Upper lobe of right lung (tissue), 1 donor: ENCODE measurements at places on chromosomes 6 and 20.
A peak's percentile ranks its signal among the peaks of the same experiment; 100 is the strongest.

GRCh38 chr6:43377710-43378229, 8.3 kb upstream of the ZNF318 start:
- no peaks in the 10 kb centered on the region for H3K4me1 ChIP-seq
- H3K27me3 ChIP-seq = no peaks in the 10 kb centered on the region
- DNase-seq = no peak
- no peaks in the 10 kb centered on the region for H3K36me3 ChIP-seq
- H3K4me3 ChIP-seq = no peak overlapping the region
- no peak overlapping the region for H3K27ac ChIP-seq

DNA sequence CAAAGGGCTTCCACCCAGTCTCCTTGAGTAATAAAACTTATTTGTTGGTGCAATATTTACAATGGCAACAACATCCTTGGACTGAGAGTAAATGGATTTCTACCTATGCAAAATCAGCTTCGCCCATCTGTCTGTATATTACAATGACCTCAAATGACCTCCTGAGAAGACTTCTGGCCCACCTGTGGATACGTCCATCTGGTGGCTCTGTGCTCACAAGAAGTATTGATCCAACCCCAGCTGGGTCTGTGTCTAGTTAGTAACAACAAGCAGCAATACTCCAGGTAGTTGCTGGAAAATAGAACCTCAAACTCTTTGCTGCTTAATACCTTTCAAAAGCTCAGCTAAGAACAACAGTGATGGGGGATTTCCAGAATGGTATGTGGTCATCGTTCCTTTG, 34.7 kb upstream of the GSTA4 start:
- H3K4me1 ChIP-seq = no peaks in the 10 kb centered on the region
- H3K27ac ChIP-seq = no peak overlapping the region
- peaks cover 53% of the 10 kb centered on the region for H3K36me3 ChIP-seq
- DNase-seq = no peak

DNA sequence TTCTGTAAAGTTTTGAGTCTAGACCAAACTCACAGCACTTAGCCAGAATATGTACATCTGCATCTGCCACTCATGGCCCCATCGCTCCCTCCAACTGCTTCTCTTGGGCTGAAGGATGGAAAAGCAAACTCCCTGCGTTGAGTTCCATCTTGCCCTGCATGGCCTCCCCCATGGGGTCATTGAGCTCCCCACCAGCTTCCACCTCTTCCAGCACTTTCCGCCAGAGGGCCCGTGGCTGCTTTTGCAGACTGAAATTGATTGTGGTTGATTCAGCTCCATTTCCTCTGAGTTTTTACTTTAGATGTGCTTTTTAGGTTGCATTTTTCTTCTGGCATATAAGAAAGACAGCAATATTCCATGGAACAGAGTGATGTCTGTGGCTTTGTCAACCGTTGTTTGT, 263.1 kb downstream of the ESR1 start:
- DNase-seq = no peak
- H3K36me3 ChIP-seq = no peaks in the 10 kb centered on the region
- H3K4me3 ChIP-seq = no peak overlapping the region
- no peak overlapping the region for H3K27ac ChIP-seq
- H3K4me1 ChIP-seq = no peaks in the 10 kb centered on the region

DNA sequence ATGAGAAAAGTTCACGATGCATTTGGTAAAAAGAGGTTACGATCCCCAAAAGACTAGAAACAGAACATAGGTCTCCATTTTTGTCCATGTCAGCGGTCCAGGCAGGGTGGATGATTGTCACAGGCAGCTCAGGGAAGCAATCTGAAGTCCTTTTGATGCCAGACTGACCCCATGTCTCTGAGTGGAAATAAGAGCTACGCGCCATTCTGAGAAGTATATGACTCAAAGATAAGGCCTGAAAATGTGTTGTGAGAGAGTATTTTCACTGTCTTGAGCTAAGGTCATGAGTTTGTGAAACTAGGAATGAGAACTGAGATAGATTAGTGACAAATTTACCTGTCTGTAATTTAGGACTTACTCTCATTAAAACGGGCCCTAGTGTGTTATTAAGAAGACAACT, 69.5 kb downstream of the LYRM4 start:
- H3K36me3 ChIP-seq = no peaks in the 10 kb centered on the region
- no peaks in the 10 kb centered on the region for H3K27me3 ChIP-seq
- H3K4me3 ChIP-seq = no peak overlapping the region
- no peak for DNase-seq

DNA sequence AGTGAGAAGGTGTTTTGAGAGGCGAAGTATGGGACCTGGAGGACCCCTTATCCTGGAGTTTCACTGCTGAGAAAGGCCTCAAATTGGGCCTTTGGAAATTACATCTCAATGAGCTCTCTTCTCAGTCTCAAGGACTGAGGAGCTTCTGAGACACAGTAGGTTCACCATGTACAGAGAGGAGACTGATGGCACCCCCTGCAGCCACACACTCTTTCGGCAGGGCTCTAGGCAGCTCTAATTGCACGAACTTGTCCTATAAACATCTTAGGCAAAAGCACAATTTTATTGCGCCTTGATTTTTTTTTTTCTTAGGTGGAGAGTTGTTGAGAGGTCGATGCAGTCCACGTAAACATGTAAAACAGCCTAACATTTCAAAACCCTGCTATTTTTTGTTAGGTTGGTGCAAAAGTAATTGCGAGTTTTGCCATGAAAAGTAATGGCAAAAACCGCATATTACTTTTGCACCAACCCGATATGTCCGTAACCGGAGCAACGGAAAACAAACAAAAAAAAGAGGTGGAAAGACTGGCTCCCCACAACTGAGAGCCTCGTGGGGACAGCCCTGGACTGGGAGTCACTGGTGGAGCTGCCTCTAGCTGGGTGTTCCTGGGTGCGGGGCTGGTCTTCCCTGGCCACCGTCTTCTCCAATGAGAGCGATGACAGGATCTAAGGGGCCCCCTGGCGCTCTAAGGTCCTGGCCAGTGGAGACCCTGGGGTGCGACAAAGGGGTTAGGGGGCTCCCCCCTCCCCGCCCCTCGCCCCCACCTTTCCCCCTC, 84.0 kb upstream of the EYA2 start:
- no peaks in the 10 kb centered on the region for H3K36me3 ChIP-seq
- H3K4me3 ChIP-seq = no peak overlapping the region
- no peak overlapping the region for H3K27ac ChIP-seq
- H3K4me1 ChIP-seq = no peaks in the 10 kb centered on the region

- H3K4me3 ChIP-seq = no peak overlapping the region
- H3K36me3 ChIP-seq = no peaks in the 10 kb centered on the region
- no peaks in the 10 kb centered on the region for H3K27me3 ChIP-seq
These were observed 299.9 kb upstream of the SUPT3H start for GRCh38 chr6:45677381-45678284.

GRCh38 chr6:157759028-157759427, 64.0 kb upstream of the SNX9 start:
- no peak for DNase-seq
- peaks cover 4% of the 10 kb centered on the region for H3K27me3 ChIP-seq
- peaks cover 40% of the 10 kb centered on the region for H3K4me1 ChIP-seq
- H3K36me3 ChIP-seq = no peaks in the 10 kb centered on the region
- no peak overlapping the region for H3K4me3 ChIP-seq

DNA sequence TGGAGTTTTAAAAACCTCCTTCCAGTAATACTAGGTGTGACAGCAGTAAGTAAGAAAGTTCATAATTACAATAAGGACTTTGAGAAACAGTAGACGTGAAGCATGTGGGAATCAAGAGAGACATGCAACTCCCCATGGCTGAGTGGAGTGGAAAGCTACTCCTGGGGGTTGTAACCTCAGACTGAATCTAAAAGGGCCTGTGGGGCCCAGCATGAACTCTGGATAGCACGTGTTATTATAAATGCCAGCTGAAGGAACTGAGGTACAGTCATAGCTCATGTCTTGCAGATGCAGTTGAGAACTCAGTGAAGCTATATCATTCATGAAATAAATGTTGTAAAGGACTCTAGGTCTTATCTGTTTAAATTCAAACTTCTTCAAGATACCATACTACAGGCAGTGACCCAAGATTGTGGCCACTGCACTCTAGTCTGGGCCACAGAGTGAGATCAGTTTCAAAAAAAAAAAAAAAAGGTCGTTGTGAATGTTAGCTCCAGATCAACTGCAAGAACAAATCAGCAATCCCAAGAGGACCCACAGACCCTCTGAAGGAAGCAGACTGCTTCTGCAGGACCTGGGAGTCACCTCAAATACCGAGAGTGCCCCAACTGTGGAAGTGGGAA, 189.3 kb downstream of the TRDN start:
- DNase-seq = no peak
- H3K27me3 ChIP-seq = no peaks in the 10 kb centered on the region
- H3K4me3 ChIP-seq = no peak overlapping the region
- no peak overlapping the region for H3K27ac ChIP-seq

- DNase-seq = no peak
- peaks cover 22% of the 10 kb centered on the region for H3K36me3 ChIP-seq
- H3K27ac ChIP-seq = no peak overlapping the region
- peaks cover 11% of the 10 kb centered on the region for H3K4me1 ChIP-seq
- H3K27me3 ChIP-seq = no peaks in the 10 kb centered on the region
- H3K4me3 ChIP-seq = no peak overlapping the region
These were observed 15.9 kb downstream of the CPNE1 start for GRCh38 chr20:35648836-35649235.

GRCh38 chr20:22446613-22447446, 137.5 kb downstream of the FOXA2 start:
- no peaks in the 10 kb centered on the region for H3K27me3 ChIP-seq
- no peaks in the 10 kb centered on the region for H3K36me3 ChIP-seq
- H3K4me3 ChIP-seq = peak overlapping the region; percentile 11
- peaks cover 20% of the 10 kb centered on the region for H3K4me1 ChIP-seq

- H3K36me3 ChIP-seq = no peaks in the 10 kb centered on the region
- no peak for DNase-seq
- no peak overlapping the region for H3K27ac ChIP-seq
These were observed 181.1 kb upstream of the TENT5A start for GRCh38 chr6:81933608-81934051.

GRCh38 chr6:35388772-35389352, 46.5 kb downstream of the PPARD start:
- no peak for DNase-seq
- no peak overlapping the region for H3K4me3 ChIP-seq
- no peak overlapping the region for H3K27ac ChIP-seq

DNA sequence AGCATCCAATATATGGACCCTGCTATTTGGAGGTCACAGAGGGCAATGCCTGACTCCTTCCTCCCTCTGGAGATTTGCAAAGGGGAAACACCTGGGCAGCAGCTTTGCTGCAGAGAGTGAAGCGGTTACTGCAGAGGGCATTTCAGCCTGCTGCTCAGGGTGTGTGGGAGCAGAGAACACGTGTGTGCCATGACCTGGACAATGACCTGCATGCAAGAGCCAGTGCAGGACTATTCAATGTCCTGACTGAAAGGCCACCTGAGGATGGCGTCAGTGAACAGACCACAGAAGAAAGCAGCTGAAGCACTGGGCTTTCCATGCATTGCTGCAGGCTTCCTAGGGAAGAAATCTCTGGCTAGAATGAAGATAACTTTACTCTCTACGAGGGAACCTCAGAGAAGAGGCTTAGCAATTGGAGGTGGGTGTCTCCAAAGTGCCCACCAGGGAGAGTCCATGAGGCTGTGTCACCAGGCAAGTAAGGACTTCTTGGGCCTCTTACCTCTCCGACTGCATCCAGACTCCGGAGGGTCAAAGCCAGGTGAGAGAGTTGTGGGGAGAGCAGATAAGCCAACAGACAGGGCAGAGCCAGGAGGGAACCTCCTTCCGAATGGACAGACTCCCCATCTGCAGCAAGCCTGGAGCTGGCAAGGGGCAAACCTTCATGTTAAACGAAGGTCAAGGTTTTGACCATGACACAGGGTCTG, 52.9 kb upstream of the PMEPA1 start:
- no peaks in the 10 kb centered on the region for H3K27me3 ChIP-seq
- no peaks in the 10 kb centered on the region for H3K4me1 ChIP-seq
- DNase-seq = no peak
- no peaks in the 10 kb centered on the region for H3K36me3 ChIP-seq
- no peak overlapping the region for H3K27ac ChIP-seq

DNA sequence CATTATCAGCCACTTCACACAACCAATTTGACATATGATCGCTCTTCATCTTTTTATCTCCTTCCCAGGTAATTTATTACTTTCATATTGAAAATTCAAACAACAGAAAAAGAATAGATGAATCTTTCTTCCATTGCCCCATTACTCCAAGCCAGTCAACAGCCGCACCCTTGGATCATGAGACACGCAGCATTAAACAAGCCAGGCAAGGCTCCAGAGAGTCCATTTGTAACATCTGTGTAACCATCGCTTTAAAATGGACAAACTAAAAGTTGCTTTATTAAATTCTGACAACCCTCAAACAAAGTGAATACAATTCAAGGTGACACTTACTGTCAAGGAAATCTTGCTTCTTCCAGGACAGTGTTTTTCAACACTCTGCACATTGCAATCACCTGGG, 200.3 kb downstream of the EPM2A start:
- H3K4me3 ChIP-seq = no peak overlapping the region
- no peak overlapping the region for H3K27ac ChIP-seq
- no peaks in the 10 kb centered on the region for H3K4me1 ChIP-seq
- no peaks in the 10 kb centered on the region for H3K27me3 ChIP-seq

DNA sequence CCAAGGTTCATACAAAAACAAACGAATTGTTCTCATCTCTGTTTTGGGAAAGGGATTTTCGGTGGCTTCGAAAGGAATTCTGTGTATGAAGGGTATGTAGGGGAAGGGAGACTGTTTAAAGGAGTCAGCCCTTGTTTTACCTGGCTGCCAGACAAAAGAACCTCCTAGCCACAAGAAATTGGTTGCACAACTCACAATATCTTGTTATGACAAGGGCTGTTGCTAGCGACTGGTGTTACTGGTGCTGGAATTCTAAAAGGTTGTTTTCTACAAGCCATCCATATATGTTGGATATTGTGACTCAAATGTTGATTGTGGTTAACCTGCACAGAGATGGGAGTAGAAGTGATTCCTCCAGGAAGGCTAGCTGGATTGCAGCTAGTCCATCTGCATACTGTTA, 34.6 kb upstream of the CITED2 start:
- no peaks in the 10 kb centered on the region for H3K36me3 ChIP-seq
- H3K27me3 ChIP-seq = no peaks in the 10 kb centered on the region
- no peak overlapping the region for H3K4me3 ChIP-seq
- H3K4me1 ChIP-seq = no peaks in the 10 kb centered on the region
- no peak for DNase-seq

DNA sequence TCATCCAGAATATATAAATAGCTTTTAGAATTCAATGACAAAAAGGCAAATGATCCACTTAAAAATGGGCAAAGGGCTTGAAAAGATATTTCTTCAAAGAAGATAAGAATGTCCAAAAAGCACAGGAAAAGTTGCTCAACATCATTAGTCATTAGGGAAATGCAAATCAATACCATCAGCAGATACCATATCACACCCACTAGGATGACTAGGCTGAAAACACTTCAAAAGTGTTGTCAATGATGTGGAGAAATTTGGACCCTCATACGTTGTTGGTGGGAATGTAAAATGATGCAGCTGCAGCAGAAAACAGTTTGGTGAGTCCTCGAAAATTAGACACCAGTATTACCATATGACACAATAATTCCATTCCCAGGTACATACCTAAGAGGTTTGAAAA, 303.6 kb upstream of the SLC35B3 start:
- no peak overlapping the region for H3K4me3 ChIP-seq
- H3K27ac ChIP-seq = no peak overlapping the region
- H3K36me3 ChIP-seq = no peaks in the 10 kb centered on the region
- H3K4me1 ChIP-seq = no peaks in the 10 kb centered on the region
